Right renal pelvis (tissue), 4 donors: ENCODE measurements at places on chromosomes 4 and X.

DNA sequence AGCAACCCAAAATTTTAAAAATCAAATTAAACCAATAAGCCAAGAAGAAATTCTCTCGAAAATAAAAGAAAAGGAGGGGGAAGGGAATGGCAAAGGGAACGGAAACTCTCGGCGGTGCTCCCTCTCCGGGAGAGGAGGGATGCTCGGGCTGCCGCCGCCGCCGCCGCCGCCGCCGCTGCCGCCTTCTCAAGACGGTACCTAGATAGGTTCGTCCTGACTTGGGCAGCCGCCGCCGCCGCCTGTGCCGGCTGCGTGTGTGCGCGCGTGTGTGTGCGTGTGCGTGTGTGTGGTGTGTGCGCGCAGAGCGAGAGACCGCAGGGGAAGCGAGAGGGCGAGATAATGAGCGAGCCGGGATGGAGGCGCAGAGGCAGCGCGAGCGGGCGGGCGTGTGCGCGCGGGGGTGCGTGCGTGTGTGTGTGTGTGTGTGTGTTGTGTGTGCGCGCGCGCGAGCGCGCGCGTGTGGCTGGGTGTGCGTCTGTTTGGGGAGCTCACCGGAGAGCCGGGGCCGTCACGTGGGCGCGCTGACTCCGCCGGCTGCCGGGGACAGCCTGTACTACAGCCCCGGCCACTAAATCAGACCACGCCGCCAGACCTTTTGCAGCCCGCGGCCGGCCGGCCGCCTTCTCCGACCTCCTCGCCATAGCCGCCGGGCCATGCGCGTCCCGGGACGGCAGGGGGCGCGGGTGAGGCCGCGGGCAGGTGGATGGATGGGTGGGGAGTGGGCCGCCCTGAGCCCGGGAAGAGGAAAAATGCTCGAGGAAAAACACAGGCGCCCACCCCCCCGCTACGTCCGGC, 111.6 kb downstream of the DHX15 start:
- no peak for DNase-seq

GRCh38 chrX:18984381-18985185, 669 bp upstream of the PHKA2 start:
- peak; percentile 61 for DNase-seq

DNA sequence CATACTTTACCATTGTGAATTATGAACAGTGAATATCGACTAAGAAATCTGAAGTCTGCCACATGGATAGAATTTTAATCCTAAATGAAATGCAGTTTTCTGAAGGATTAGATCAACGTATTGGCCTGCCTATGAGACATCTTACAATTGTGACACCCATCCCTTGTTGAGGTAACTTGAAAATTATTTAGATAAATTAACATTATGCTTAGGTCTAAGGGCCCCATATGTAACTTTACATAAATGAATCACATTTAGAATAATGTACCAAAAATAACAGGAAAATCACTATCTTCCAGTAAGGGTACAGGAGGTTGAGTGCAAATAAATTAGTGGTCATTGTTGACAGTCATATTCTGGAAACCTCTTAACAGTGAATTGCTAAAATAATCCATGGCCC, 13.5 kb downstream of the XAGE5 start:
- no peak for DNase-seq

DNA sequence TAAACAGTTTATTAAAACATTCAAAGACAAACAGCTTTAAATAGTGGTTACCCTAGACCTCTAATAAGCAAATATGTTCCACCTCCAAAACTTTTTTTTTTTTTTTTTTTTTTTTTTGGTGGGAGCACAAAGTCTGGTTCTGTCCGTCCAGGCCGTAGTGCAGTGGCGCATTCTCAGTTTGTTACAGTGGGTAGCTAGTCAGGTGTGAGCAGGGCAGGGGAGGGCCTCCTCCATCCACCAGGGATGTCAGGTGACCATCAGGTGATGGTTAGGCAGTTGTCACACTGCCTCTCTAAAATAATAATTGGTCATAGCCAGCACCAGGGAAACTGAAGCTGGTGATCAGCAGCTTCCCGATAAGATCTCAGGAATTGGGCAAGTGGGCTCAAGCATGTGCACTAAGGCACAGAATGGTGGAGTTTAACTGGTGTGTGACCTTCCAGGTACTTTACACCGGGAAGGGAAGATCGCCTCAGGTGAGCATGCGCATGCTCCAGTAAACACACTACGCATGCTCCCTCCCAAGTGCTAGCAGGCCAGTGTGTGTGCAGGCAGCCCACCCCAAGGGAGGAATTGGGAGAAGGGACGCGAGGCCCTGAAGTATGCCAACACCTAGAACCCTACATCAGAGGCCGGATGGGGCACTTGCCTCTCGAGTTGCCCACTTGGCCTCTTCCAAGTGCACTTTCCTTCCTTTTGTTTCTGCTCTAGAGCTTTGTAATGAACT, 27.2 kb downstream of the TNIP2 start:
- DNase-seq, result no peak

- DNase-seq, result no peak
Measured at GRCh38 chr4:117984366-117984680, 50.0 kb upstream of the NDST3 start.
